Daoy (cell line): ENCODE measurements at places on chromosomes 13 and 19.
A peak's percentile ranks its signal among the peaks of the same experiment; 100 is the strongest.

DNA sequence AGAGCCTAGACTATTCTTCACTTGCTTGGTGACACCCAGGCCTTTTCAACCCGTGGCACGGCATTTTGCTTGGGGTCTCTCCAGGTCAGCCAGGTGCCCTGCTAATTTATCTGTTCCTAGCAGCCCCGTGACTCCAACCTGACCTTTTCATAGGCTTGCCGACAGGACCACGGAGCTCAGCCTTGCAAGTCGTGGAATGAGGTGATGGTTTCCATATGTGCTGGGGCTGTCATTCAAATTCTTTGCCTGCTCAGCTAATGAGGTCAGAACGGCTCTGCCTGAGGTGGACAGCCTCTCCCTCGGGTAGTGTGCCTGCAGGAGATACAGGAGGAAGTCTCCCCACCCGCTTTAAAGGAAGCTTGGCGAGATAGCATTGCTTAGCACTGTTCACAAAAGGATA lies 61.0 kb downstream of the SHISA2 start:
- peak; percentile 18 for DNase-seq

DNA sequence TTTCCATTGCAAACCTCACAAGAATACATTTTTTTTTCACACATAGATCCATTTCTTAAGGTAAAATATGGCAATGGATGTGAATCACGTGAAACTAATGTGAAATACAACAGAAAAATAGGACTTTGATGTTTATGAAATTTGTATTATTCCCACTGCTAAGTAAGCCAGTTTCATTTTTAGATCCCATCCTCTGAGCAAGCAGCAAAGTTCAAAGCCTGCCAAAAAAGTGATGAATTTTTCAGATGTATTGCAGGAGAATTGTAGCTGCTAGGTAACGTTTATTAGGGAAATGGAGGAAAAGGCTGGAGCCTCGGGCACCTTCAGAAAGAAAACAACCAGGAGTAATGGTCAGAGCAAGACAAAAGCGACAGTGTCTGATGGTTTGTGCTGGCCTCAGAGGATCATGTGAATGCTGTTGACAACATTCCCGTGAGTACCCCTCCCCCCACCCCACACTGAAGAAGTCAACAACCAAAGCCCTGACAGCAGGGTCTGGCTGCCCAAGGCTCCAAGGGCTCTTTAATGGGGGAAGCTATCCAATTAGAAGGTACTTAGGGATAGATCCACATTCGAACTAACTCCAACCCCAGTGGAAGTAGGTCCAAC lies 95.5 kb downstream of the OXGR1 start:
- DNase-seq: no peak

- DNase-seq: no peak
Measured at GRCh38 chr13:77502104-77502720, 33.3 kb upstream of the SCEL start.

DNA sequence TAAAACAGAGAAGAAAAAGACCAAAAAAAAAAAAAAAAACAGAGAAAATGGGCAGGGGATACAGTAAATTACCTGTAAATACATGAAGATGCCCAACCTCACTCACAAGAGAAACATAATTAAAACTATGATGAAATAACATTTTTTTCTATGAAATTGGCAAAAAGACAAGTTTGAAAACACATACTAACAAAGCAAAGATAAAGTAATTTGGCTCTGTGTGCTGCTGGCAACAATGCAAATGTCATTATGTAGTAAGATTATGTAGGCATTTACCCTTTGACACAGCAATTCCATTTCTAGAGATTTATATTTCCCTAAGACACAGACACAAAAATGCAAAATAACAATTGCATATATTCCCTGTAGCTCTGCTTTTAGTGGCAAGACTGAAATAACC lies 20.2 kb downstream of the ZC3H13 start:
- DNase-seq: no peak

- no peak for DNase-seq
Measured at GRCh38 chr13:71017607-71018006, 849.4 kb downstream of the DACH1 start.

DNA sequence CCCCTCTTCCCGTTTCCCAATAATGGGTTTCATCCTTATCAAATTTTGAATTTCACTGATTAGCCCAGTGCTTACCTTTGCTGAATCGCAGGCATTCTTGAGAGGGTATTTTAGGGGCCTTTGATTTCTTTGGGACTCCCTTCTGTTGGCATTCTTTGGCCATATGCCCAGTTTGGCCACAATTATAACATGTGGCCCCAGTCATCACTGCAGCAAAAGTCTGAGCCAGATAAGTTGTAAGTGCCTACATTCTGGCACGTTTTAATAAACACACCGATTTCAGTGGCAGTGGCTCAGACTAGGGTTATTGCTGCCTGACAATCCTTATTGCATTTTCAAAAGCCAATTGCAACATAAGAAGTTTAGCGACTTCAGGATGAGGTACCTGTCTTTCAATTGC lies 41.4 kb downstream of the ZNF726 start:
- no peak for DNase-seq

GRCh38 chr19:58096884-58097283 lies 1.1 kb downstream of the ZSCAN18 start:
- DNase-seq: no peak

DNA sequence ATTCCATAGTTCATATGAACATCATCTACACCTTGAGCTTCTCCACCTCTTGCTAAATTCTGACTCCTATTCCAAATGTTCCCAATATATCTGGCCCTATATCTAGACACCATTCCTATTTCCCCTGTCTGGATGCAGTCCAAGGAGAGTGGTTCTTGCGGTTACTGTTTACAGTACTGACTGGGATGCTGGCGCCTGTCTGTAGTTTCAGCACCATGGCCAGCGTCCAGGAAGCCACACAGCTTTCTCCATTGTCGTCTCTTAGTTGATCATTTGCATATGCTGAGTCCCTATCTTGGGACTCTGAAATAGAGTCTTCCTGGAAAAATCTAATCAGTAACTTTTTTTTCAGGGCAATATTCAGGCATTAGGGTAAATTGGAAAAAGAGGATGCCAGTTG lies 14.9 kb downstream of the LAIR2 start:
- DNase-seq: peak; percentile 90

- no peak for DNase-seq
Measured at GRCh38 chr13:111516712-111517640, 196.5 kb downstream of the TEX29 start.

GRCh38 chr13:24267274-24267673 lies 42.1 kb upstream of the C1QTNF9 start:
- DNase-seq: no peak

- no peak for DNase-seq
Measured at GRCh38 chr13:99224021-99224420, 23.4 kb downstream of the UBAC2 start.

- DNase-seq: peak; percentile 19
Measured at GRCh38 chr19:19420570-19421298, 15.3 kb downstream of the GATAD2A start.

DNA sequence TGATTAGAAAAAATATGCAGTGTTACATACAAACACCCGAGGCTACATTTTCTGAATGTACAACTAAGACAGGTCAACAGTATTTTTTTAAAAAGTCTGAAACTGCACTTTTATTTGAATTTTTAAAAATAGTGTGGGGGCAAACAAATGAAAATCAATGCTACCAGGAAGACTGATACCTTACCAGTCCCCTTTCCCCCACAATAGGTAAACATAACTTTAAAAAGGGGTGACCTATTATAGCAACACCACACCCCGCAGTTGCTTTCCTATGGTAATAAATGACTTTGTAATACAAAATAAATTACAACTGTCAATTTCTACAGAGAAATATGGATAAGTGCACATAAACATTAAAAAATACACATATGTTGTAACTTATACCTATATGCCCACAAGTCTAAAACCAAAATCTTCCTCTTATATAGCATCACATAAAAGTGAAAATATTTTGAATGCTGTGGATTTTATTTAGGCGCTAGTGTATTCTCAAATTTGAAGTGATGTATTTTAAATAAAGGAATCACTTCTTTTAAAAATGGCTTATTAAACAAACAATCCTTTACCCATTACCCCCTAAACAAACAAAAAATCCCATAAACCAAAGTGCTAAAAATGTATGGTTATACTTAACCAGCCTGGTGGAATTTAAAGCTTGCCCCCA lies 63.1 kb downstream of the KCNRG start:
- no peak for DNase-seq

- no peak for DNase-seq
Measured at GRCh38 chr13:109151696-109152095, 522.3 kb downstream of the MYO16 start.

- DNase-seq: peak; percentile 53
Measured at GRCh38 chr19:15779756-15780476, 7.5 kb upstream of the OR10H5 start.

GRCh38 chr19:44903602-44904425 lies 1.8 kb upstream of the APOE start:
- DNase-seq: peak; percentile 70

DNA sequence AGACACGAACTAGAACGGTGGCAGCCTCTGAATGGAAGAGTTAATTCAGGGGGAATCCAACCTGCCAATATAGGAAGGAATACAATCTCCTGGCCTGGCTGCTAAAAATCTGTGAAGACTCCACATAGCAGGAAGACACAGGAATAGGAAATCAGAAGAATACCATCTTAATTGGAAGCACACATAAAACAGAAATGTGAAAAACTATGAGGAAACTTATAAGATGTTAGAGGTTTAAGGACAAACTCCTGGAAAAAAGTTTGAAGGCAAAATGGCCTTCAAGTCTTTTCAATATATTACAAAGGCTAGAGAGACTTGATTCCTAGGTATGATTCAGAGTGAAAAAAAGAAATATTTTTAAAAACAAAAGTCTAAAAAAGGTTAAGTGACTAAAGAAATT lies 78.1 kb upstream of the FBXL3 start:
- no peak for DNase-seq

DNA sequence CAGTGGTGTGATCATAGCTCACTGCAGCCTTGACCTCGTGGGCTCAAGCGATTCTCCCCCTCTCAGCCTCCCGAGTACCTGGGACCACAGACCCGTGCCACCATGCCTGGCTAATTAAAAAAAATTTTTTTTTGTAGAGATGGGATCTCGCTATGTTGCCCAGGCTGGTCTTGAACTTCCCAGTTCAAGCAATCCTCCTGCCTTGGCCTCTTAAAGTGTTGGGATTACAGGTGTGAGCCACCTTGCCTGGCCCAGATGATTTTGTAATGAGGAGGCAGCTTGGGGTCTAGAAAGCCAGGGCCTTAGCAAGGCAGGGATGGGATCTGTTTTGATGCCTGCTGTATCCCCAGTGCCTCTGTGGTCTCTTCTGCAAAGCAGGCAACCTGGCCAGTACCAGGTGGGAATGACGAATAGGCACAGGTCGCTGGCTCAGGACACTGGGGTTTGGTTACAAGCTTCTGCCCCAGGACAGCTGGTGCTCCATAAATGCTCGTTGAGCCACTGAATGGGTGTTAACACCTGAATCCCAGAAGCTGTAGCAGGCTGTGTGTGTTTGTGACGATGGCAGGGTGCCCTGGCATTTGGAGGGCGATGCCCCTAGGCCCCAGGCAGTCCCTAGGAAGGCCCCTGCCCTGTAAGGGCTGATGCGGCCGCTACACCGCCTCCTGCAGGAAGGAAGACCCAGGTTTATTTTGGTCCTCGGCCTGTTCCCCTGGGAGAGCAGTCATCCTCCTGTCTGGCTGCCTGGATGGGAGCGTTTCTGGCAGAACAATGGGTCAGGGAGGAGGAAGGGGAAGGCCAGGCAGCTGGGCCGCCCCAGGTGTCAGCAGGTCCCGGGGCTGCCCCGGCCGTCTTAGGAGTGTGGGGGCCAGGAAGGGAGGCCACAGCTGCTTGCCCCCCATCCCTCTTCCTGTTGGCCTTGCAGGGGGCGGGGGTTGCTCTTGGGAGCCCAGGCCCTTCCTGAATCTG lies 8.6 kb downstream of the TNFAIP8L1 start:
- DNase-seq: no peak

DNA sequence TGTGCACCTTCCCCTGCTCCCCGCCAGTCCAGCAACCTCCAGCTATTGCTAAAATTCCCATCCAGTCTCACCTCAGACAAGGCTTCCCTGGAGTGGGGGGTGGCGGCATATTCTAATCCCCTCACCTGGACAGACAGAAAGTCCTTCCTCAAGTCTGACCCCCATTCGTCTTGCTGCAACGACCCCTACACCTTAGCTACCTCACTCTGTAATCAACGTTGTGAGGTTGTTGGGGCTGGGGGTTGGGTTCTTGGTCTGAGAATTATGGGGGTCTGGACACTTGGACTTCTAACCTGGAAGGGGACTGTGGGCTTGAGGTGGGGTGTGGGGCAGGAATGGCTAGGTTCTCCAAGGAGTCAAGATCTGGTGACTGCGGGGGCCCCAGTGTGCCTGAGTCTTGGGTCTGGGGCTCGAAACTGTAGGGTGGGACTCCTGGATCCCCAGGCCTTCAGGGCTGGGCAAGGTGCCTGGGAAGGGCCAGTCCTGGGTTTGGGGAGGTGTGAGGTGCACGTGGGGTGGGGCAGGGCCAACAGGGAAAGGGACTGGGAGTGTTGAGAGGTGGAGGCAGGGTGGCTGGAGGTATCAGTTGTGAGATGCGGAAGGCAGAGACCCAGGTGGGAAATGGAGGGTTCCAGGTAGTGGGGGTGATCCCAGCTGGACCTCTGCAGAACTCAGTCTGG lies 1.3 kb downstream of the FOXA3 start:
- DNase-seq: no peak

- no peak for DNase-seq
Measured at GRCh38 chr19:10797078-10797477, 38.9 kb downstream of the TMED1 start.

DNA sequence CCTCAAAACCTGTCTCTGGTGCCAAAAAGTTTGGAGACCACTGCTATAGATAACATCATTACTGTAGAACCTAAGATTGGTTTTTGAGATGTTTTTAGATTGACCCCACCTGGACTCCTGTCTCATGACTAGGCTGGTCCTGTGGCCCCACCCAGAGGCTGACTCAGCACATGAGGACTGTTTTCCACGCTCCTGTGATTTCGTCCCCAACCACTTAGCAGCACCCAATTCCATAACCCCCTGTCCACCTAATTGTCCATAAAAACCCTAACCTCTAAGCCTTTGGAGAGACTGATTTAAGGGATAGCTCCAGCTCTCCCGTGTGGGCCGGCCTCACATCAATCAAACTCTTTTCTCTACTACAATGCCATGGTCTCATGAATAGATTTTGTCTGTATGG lies 25.6 kb upstream of the GAS6 start:
- DNase-seq: no peak

DNA sequence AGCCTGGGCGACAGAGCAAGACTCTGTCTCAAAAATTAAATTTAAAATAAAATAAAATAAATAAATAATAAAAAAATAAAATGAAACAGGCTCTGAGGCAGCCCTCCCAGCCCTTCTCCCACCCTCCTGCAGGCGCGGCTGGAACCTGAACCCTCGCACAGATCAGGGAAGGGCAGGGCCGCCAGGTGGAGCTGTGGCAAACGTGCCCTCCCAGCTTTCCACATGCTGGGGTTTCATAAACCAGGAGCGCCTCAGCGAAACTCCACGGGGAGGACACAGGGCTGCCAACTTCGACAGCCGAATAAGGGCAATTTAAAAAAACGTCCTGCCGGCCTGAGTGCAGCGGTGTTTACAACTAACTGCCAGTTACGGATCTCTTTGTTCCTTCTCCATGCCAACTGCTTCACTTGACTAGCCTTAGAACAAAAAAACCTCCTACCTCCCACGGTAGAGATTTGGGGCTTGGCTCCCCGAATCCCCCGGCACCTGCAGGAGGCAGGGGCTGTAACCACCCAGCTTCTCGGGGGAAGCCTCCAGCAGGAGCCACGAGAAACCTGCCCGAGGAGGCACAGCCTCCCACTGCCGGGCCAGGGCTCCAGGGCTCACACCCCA lies 15.9 kb downstream of the ZNF787 start:
- DNase-seq: peak; percentile 32
